ENCODE measurements at places on chromosomes 5 and 9.

- no peak for DNase-seq
Measured at GRCh38 chr9:755454-756381, 85.8 kb upstream of the DMRT1 start.

- DNase-seq: no peak
Measured at GRCh38 chr5:157468293-157468965, 8.4 kb downstream of the NIPAL4 start.

DNA sequence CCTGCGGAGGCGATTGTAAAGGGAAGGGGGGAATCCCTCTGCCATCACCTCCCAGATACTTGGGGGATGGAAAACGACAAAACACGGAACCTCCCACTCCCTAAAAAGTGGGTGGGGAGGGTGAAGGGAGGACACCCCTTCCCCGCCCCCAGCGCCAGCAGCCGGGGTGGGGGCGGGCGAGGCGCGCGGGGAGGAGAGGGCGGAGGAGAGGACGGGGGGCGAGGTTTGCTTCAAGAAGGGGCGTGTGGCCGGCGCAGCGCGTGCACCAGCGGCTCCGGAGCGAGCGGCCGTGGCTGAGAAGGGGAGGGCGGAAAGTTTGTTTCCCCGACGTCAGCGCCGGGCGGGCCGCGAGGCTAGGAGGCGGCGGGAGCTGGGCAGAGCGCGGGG is at the start of gene PRRX2:
Gene PRRX2 (plus strand): TSS at position 259 of the 387 bp plus-strand sequence. CDS start 221 bp downstream, outside the sequence.
- peak; percentile 60 for DNase-seq

DNA sequence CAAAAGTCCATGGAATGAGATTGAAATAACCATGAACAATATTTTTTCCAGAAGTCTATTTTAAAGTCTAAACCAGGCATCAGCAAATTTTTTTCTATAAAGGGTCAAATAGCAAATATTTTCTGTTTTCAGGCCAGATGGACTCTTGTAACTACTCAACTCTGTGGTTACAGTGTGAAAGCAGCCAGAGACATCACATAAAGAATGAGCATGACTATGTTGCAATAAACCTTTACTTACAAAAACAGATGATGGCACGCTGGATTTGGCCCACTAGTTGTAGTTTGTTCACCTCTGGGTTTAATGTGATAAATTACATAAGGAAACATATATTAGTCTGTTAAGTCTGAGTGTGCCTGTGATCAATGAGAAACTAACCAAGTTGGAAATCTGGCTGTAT is 319.2 kb downstream of the TRPM3 start:
- no peak for DNase-seq

GRCh38 chr5:142486581-142486980 is 161.8 kb upstream of the SPRY4 start:
- DNase-seq: no peak

All from glutamatergic neuron (in vitro differentiated cells).